ENCODE measurements at places on chromosomes 4 and X.

DNA sequence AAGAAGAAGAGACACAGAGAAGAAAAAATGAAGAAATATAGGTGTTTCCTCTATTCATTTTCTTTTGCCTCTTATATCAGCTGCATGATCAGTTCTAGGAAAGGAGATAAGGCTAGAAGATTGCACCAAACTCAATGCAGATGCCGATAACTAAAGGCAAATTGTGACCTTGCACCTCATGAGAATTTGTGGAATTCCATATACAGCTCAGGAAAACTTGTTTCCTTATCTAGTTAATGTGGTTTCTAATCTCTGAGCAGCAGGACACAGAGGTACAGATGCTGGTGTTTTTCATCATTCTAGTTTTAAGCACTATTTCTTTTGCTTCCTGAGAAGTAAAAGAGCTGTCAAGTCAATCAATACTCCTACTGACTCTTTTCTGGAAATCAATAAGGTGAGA is 104.6 kb upstream of the NWD2 start:
- DNase-seq = no peak

DNA sequence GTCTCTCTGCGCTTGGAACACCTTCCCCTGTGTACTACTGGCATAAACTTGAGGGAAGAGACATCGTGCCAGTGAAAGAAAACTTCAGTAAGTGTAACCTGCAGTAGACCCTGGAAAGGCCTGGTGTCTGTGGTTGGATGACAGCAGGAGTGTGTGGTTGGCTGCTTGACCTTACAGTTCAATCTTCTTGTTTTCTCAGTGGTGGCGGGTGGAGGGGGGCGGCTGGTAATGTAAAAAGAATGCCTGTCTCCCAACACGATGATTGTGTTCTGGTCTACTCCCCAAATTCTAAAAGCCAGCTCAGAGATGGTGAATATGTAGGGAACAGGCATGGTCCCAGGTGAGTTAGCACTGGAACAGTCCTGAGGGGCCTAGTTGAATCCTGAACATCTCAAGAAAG is 18.6 kb downstream of the PSMD10 start:
- peak; percentile 12 for DNase-seq

GRCh38 chr4:186845137-186845842 is 121.6 kb upstream of the FAT1 start:
- no peak for DNase-seq

DNA sequence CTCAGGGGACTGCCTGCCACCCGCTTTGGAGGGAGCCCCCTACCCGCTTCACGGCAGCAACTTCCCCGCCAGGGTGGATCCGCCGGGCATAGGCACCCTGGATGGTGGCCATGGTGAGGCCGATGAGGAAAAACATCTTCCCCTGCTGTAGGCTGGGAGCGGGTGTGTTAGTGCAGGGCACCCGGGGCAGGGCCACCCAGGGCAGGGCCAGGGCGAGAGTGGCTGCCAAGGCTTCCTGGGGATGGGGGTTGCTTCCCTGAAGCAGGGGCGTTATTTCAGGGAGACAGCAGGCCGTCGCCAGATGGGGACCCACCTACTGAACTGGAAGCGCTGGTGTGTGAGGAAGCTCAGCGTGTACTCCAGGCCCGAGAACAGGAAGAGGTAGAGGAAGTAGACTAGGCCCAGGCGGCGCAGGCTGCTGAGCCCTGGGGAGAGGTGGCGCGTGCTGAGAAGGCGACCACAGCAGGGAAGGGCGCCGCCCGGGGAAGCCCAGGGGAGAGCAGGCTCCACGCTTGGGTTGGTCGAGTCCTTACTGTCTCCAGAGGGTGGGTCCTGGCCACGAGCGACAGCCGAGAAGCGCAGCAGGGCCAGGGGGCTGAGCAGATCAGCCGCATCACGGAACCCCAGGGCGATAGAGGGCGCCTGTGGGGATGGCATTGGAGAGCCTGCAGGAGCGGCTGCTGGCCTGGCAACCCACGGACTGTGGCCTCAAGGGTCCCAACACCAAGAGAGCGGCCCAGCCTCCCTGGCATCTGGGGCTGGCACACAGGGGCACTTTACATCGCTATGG is 31.5 kb downstream of the NOP14 start:
- DNase-seq = peak; percentile 52

GRCh38 chr4:794900-795725 is 30.8 kb downstream of the CPLX1 start:
- no peak for DNase-seq

All from dermis microvascular lymphatic vessel endothelial cell (primary cell).